GM18507 (cell line): ENCODE measurements at places on chromosomes 11 and 22.

DNA sequence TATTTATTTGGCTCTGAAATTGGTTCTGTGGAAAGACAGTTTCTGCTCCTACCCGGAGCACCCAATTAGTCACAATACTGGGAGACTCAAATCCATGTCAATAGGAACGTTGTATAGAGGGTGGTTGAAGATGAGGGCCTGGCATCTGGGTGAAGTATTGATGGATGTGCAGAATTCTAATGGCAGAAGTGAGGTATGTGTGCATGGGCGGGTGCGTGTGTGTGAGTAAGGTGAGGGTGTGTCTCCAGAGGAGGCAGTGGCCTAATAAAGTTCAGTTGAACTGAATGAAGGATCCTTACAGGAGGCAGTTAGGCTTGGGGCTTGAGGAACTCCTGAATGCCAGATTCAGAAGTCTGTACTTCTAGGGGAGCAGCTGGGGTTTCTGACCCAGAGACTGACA lies 71.8 kb upstream of the B3GAT1 start:
- DNase-seq: no peak

- no peak for DNase-seq
Measured at GRCh38 chr22:50665738-50666137, 6.9 kb upstream of the SHANK3 start.

- DNase-seq: no peak
Measured at GRCh38 chr11:57630171-57630570, 19.5 kb downstream of the YPEL4 start.

DNA sequence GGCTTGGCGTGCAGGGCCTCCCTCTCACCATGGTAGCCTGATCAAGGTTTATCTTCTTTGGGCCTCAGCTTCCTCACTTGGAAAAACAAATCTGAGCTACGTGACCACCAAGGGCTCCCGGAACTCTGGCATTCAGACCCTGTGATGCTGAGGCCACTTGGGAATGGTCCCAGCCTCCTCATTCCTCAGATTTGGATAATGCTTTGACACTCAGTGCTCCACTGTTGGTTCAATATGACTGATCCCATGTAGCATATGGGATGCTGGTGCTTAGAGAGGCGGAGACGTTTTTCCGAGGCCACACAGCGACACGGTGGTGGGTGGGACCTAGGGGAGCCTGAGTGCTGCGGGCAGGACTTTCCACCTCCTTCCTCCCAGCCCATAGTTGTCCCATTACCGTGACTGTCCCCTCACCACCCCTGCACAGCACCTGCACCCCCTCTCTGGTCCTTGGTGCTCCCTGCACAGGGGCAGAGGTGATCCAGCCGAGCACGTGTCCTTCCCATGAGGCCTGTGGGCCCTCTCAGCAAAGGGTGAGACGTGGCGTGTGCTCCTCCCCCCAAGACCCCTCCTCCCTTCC lies 23.1 kb downstream of the MB start:
- DNase-seq: no peak

- DNase-seq: no peak
Measured at GRCh38 chr11:23391031-23391430, 530.8 kb upstream of the CCDC179 start.

- peak; percentile 65 for DNase-seq
Measured at GRCh38 chr22:38317122-38317994, at the start of gene CSNK1E. TSS of gene CSNK1E (minus strand) at chr22:38317433. CDS start at chr22:38314157, 3,276 bp downstream.

- no peak for DNase-seq
Measured at GRCh38 chr11:48182860-48183526, 33.6 kb upstream of the OR4B1 start.

- DNase-seq: no peak
Measured at GRCh38 chr22:38953091-38953490, 4.3 kb upstream of the APOBEC3A start.

- no peak for DNase-seq
Measured at GRCh38 chr11:19433367-19433766, 192.6 kb upstream of the E2F8 start.

DNA sequence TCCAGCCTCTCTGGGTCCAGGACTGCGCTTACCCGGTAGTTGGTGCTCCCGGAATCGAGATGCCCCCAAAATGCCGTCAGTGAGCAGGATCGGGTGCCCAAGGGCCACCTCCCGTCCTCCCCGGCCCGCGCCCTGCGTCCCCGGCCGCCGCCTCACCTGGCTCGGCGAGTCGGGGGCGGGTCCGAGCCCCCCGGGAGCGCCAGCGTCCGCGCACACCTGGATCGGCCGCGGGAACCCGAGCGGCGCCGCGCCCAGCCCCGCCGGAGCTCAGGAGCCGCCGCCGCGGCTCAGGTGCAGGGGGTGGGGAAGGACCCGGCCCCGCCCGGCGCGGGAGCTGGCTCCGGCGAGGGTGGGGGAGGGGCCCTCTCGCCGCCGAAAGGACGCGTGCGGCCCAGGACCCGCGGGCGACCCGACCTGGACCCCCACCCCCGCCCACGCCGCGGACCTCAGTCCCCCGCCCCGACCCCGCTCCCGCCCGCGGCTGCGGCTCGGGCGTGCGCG lies at the start of gene SHANK2:
Gene SHANK2 (minus strand): TSS at position 309 of the 501 bp plus-strand sequence. CDS start 105,251 bp downstream, outside the sequence.
- DNase-seq: no peak

GRCh38 chr11:102347462-102348370 lies 702 bp downstream of the BIRC2 start:
- DNase-seq: no peak

DNA sequence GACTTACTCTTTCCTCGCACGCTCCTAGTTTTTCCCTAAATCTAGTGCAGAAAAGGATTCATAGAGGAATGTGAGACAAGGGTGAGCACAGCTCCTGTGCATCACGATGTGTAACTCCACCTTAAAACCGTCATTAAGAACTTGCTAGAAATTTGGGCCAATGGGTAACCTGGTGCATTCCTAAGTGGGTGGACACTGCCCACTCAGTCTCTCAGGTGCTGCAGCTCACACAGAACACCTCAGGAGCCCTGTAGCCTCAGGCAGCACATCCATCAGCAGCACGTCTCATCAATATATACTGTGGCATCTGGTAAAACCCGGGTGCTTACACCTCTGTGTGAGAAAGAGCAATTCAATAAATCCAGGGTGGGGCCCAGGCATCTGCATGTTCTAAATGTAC lies 12.4 kb downstream of the POU2AF3 start:
- no peak for DNase-seq

GRCh38 chr11:61162092-61162941 lies 1.1 kb upstream of the VPS37C start:
- DNase-seq: no peak

GRCh38 chr11:65159012-65159411 lies 11.0 kb upstream of the SPDYC start:
- no peak for DNase-seq

- DNase-seq: no peak
Measured at GRCh38 chr11:60658409-60658808, 41.0 kb upstream of the MS4A8 start.

DNA sequence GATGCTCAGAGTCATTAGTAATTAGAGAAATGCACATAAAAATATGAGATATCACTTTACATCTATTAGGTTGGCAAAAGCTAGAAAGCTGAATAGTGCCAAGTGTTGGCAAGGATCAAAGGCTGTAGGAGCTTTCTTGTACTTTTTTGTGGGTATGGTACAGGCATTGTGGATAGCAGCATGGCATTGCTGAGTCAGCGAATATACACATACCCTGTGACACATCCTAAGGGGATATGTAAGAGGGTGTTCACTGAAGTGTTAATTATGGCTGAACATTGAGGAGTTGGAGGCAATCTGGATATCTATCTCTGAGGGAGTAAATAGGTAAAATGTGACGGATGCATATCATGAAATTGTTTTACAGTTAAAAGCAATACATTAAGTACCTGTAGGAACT lies 27.0 kb upstream of the IL18BP start:
- no peak for DNase-seq

- DNase-seq: no peak
Measured at GRCh38 chr11:69384251-69385143, 90.5 kb downstream of the MYEOV start.

GRCh38 chr11:122197066-122197987 lies 81.3 kb upstream of the BLID start:
- DNase-seq: no peak

DNA sequence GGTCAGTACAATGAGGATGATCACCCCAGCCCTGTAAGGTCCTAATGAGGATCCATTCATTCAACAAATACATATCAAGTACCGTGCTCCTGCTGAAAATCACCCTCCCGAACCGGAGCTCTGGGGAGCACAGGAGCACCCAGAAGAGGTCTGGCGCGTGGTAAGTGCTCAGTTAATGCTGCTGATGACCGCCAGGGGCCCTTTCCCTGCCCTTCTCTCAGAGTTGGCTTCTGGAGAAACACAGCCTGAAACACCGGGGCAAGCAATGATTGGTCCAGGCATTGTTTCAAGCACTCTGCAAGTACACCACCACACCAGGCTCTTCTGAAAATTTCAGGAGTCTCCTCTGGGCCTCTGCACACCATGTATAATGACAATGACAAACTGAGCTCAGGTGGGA lies 3.8 kb upstream of the CCDC86 start:
- DNase-seq: no peak

DNA sequence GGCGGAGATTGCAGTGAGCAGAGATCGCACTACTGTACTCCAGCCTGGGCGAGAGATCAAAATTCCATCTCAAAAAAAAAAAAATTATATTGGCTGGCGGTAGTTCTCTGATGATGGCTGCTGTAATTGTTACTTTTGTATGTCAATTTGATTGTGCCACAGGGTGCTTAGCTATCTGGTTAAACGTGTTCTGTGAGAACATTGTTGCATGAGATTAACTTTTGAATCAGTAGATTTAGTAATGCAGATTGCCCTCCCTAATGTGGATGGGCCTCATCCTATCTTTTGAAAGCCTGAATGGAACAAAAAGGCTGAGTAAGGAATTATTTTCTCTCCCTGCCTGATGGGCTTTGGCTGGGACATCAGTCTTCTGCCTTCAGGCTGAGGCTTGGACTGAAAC lies 654.2 kb downstream of the OPCML start:
- no peak for DNase-seq

- no peak for DNase-seq
Measured at GRCh38 chr22:21591695-21592094, 24.2 kb downstream of the UBE2L3 start.

DNA sequence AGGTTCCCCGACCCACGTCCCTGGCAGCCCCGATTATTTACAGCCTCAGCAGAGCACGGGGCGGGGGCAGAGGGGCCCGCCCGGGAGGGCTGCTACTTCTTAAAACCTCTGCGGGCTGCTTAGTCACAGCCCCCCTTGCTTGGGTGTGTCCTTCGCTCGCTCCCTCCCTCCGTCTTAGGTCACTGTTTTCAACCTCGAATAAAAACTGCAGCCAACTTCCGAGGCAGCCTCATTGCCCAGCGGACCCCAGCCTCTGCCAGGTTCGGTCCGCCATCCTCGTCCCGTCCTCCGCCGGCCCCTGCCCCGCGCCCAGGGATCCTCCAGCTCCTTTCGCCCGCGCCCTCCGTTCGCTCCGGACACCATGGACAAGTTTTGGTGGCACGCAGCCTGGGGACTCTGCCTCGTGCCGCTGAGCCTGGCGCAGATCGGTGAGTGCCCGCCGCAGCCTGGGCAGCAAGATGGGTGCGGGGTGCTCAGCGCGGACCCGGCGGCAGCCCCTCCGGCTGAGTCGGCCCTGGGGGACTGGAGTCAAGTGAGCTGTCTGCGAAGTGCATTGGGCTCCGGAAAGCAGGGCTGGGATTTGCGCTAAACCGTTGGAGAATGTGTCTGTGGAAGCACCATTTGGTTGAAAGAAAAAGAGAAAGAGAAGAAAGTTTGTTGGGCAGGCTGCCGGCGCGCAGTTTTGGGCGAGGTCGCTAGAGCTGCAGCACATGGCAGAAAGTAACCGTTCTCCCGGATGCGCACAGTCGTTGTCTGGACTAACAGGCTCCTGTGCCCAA lies at the start of gene CD44:
Gene CD44 (plus strand): TSS at position 229 of the 779 bp plus-strand sequence. CDS start 133 bp downstream, at position 362.
- DNase-seq: no peak

- no peak for DNase-seq
Measured at GRCh38 chr11:14698771-14699170, 55.2 kb downstream of the PDE3B start.

GRCh38 chr11:70735976-70736375 lies 337.6 kb downstream of the CTTN start:
- no peak for DNase-seq

GRCh38 chr11:44627165-44627789 lies 61.8 kb downstream of the CD82 start:
- no peak for DNase-seq

DNA sequence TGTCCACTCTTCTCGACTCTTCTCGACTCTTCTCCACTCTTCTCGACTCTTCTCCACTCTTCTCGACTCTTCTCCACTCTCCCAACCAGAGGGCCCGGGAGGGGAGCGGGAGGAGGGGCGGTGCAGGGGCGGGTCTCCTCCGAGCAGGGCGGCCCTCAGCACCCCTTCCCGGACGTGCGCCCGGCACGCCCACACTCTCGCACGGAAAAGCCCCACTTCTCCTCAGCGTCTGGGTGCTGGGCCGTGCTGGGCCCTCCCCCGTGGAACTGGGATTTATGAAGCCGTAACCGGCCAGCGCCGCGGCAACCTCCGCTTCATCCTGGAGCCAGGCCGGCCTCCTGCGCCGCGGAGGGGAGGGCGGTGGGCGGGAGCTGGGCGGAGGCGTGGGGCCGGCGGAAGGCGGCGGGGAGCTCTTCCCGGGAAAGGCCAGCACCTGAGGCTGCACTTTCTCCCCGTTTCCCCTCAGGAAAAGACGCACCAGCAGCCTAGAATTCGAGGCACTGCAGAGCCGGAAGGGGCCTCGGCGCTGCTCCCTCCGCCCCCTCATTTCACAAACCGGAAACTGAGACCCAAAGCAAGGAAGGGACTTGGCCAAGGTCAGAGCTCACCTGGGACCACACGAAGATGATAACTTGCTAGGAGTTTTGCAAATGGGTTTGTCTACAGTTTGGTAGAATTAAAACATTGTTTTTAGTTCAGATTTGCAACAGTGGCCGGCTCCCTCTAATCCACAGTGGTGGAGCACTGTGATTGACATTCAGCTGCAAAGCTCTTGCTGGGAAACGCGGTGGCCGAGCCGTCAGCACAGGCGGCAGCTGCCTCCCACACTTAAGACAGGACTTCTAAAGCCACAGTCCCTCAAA lies 31.6 kb upstream of the JAM3 start:
- no peak for DNase-seq

GRCh38 chr11:69778373-69778772 lies 3.2 kb upstream of the FGF4 start:
- DNase-seq: no peak

DNA sequence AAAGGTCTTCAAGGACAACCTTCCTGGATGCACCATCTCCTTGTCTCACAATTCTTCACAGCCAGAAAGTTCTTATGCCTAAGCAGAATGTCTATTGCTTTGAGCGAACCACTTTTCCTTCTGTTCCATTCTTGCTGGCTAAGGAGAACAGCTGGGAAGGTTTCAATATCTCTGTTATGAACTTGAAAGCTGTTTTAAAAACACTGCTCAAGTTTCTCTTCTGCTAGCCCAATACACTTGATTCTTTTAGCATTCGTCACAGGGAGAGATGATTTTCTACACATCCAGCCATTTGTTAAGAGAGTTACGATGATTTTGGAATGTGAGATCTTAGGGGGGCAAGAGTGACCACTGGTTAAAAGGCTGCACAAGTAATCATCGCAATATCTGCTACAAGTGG lies 249.3 kb downstream of the KIRREL3 start:
- no peak for DNase-seq

GRCh38 chr11:116454020-116454645 lies 318.7 kb downstream of the BUD13 start:
- DNase-seq: no peak

- DNase-seq: no peak
Measured at GRCh38 chr22:35914665-35915476, 113.8 kb downstream of the RBFOX2 start.
